ENCODE measurements at places on chromosomes 1 and 21.

DNA sequence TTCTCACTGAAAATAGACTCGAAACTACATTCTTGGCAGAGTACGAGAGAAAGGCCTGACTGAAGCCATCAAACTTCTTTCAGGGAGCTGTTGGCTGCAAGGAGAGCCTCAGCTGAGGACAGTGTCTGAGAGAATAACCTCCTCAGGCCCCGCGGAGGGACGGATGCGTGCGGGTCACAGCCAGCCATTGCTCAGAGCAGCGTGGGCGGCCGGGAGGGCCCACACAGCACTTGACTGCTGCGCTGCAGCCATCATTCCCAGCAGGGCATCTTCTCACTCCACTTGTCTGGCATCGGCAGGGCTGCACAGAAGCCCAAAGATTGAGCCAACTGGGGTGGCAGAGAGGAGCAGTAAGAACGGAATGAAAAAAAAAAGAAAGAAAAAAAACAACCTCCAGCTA lies 113.5 kb downstream of the XCL2 start:
- DNase-seq: no peak

DNA sequence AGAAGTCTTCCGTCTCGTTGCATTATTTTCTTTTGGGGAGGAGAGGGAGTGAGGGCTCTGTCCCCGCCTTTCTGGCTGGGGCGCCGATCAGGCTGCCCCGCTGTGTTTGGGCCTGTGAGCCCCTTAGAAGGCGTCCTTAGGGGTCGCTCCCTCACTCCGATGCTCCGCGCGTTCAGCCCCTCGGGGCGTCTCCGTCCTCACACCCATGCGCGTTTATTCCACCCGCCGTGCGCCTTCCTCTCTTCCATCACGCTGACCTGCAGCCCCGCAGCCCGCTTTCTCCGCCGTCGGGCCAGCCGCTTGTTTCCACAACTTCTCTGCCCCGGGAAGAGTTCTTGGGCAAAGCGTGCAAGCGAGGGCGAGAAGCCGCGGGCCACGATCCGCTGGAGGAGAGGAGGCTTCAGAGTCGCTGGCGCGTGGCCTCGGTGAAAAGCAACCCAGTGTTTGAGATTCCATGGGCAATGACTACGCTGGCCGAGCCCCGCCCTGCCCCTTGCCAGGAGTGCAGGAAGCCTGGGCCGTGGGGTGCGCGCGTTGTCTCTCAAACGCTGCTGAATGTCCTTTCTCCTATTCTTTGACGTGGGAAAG lies 27.7 kb downstream of the TRIM11 start:
- DNase-seq: no peak

DNA sequence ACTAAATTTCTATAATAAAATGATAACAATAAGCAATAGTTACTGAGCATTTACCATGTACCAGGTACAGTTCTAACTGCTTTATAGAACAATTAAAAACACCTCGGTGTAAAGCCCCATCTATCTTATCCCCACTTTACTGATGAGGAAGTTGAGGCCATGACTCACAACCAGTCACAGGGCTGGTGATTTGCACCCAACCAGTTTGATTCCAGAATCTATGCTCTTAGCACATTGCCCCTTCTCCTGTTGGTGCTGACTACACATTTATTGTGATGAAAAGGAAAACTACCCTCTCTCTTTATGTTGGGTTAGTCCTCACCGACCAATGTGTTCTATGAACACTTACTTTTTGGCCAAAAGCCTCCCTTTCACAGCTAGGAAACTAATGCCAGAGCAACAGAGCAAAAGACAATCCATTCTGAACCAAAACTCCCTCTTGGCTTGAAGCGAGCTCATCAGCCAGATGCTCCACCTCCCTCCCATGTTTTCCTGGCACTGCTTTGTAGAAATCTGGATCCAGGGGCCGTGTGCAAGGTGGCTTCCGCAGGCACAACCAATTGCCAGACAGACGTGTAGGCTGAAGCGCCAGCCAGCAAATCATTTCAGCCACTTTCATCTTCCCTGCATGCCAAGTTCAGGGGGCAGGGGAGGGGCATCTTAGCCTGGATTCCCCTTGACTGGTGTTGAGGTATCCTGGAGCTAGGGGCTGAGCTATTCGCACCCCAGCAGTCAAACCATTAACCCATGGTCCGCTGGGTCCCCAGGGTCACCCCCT lies 32.0 kb upstream of the SLC30A1 start:
- DNase-seq: no peak

DNA sequence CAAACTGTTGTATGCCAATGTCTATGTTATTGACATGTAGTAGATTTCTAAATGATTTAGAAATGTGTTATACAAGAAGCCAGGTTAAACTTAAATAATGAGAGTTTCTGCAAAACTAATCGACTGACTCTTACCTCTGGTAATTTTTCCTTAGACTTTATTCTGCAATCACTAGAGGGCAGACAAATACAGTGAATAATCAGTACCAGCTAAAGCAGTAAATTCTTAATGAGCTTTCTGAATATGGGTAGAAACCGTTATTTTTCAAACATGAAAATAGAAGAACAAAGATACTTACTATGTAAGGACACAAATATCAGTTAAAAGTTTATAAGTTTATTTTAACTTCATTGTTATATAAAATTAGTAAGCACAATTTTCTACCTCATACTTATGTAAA lies 97.9 kb upstream of the RGS1 start:
- no peak for DNase-seq

DNA sequence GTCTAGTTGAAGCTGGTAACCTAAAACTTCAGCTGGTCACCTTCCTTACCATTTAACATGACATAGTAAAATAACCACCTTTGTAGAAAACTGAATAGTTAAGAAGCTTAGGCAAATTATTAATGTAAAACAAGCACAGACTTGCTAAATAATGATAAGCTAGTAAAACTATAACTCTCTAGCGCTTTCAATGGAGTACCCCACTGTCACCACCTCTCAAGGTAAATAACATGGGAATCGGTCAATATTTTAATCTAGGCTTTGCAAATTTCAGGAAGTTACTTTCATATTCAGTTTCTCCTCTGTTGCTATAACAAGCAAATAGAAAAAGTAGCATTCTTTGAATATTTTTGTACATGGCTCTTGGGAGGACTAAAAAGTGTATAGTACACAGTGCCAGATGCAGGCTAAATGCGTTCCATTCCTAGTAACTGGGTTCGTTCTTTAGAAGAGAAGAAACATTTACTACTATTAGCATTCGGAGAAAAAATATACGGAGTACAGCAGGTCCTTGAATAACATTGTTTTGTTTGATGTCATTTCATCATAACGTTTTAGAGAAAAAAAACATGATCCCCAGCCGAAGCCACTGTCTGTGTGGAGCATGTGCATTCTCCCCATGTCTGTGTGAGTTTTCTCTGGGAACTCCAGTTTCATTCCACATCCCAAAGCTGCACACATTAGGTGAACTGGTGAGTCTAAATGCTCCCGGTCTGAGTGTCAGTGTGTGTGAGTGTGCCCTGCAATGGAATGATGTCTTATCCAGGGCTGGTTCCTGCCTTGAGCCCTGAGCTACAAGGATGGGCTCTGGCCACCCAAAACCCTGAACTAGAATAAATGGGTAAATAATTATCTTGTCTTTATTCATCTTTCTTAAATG lies 52.5 kb downstream of the EPRS1 start:
- DNase-seq: no peak

- no peak for DNase-seq
Observed at GRCh38 chr1:55547405-55547804, 332.2 kb upstream of the USP24 start.

GRCh38 chr1:158998037-158998780 lies 11.5 kb upstream of the IFI16 start:
- no peak for DNase-seq

- DNase-seq: peak; percentile 10
Observed at GRCh38 chr1:53982034-53982762, 35.8 kb downstream of the LDLRAD1 start.

- no peak for DNase-seq
Observed at GRCh38 chr1:226640321-226641136, 92.0 kb downstream of the STUM start.

DNA sequence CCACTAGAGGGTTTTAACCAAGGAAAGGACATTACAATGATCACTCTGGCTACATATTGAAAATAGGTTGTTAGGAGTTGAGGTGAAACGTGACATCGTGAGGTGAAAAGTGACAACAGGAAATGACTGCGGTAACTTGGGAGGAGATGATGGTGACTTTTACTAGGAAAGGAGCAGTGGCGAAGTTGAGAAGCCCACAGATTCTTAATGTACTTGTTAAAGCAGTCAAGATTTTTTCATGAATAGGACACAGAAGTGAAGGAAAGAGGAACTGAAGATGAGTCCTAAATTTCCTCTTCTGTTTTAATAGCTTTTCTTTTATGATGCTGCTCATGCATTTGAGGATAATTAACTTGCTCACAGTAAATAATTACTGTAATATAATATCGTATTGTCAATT lies 59.5 kb downstream of the OMA1 start:
- no peak for DNase-seq

GRCh38 chr1:113388017-113388620 lies 2.2 kb upstream of the MAGI3 start:
- DNase-seq: no peak

GRCh38 chr1:37290718-37291117 lies 183.7 kb upstream of the ZC3H12A start:
- no peak for DNase-seq

DNA sequence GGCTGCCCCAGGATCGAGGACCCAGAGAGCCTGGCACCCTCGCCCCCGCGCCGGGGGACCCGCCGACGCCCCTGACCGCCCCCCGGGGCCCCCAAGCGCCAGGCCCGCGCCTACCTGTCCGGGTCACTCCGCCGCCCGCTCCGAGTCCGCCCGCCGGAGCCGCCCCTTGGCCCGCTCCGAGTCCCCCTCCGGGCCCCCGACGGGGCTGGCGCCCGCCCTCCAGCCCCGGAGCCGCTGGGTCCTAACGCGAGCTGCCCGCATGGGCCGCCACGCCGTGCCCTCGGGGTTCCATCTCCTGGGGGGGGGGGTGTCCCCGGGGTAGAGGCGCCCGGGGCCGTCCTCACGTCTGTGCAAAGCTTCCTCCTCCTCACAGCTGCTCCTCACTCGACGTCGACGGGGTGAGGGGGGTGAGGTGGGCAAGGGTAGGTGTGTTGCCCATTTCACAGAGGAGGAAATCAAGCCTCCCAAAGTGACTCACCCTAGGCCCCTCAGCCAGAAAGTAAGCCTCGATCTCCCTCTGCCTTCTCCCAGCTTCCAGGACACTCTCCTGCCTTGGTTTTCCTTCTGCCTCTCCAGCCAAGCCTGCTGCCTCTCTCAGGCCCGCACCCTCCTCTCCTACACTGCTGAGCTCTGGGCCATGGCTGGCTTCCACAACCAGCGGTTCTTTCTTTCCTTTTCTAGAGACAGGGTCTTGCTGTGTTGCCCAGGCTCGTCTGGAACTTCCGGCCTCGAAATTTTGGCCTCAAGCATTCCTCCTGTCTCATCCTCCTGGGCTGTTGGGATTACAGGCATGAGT lies at the start of gene MFAP2:
MFAP2 (minus strand) TSS at position 148 of the 796 bp plus-strand sequence. CDS start 2,347 bp downstream, outside the sequence.
- no peak for DNase-seq

GRCh38 chr1:4265836-4266235 lies 365.8 kb upstream of the C1orf174 start:
- DNase-seq: no peak

DNA sequence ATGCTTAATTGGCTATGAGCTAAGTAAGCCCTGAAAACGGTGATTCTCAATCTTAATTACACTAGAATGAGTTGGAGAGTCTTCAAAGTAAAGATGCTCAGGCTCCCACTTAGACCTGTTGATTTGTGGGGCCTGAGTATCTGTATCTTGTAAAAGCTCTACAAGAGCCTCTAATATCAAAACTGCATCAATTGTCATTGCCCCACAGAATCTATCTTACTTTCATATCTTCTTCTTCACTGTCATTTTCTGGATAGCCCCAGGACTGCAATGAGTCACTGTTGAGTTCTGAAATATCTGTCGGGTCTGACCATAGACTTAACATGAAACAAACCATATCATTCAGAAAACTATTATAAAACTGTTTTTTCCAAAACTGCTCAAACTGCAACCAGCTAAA lies 102.8 kb upstream of the SERTAD4 start:
- DNase-seq: no peak

- no peak for DNase-seq
Observed at GRCh38 chr1:70075761-70076160, 129.6 kb downstream of the LRRC40 start.

- no peak for DNase-seq
Observed at GRCh38 chr1:50989694-50990093, 19.6 kb downstream of the CDKN2C start.

- no peak for DNase-seq
Observed at GRCh38 chr1:215228193-215228592, 145.7 kb downstream of the KCNK2 start.

DNA sequence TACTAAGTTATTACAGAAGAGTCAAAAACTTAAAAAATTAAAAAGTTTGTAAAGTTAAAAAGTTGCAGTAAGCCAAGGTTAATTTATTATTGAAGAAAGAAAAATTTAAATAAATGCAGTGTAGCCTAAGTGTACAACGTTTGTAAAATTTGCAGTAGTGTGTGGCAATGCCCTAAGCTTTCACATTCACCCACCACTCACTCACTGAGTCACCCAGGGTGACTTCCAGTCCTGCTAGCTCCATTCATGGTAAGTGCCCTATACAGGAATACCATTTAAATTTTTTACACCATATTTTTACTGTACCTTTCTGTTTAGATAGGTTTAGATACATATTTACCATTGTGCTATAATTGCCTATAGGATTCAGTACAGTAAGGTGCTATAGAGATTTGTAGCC lies 88.6 kb downstream of the CTH start:
- DNase-seq: no peak

DNA sequence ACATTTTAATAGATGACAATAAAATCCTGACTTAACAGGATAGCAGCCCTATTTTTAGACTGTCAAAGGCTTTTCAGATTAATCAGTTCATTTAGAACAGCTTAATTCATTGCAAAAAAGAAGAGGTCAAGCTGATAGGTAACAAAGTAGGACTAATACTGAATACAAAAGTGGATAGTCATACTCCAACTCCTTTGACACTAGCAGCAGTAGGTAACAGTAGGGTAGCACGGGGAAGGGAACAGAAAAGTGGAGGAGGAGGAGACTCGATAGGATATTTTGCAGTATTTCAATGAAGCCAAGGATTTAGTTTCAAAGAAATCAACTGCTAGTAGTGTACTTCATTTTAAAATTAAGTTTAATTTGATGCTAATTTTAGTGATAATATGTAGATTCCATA lies 51.1 kb downstream of the USP1 start:
- no peak for DNase-seq

- DNase-seq: no peak
Observed at GRCh38 chr1:202571719-202572339, 138.4 kb downstream of the SYT2 start.

All from AG04450 (cell line).